Activated CD8-positive, alpha-beta memory T cell treated with anti-CD3 and anti-CD28 coated beads, Interleukin-2, amount 10 ng/mL, durations not matched to agents 7 days and 5 days (primary cell): ENCODE measurements at places on chromosomes 1 and 21. TPM values are rescaled to one million over a fixed set of nuclear protein-coding genes. Genes with fewer than 3 reads are reported as not detected.

- DNase-seq, result no peak
These were observed 779 bp downstream of the BEND5 start for GRCh38 chr1:48775831-48776392.

DNA sequence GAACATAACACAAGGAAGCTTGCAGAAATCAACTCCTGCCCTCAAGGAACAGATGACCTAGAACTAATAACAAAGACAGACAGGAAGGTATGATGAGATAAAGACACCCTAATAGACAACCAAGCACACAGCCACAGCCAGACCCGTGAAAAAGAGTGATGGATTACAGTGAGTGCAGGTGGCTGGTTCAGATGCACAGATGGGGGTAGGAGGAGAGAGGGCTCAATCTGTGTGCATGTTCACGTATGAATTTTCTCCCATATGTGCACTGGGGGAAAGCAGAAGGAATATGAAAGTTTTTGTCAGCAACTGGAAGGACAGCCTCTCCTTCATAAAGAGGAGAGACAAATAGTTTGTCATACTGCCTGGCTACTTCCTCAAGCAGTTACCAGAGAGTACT lies 367.1 kb downstream of the PBX1 start:
- no peak for DNase-seq

GRCh38 chr1:176552217-176552991 lies 89.4 kb downstream of the PAPPA2 start:
- no peak for DNase-seq

DNA sequence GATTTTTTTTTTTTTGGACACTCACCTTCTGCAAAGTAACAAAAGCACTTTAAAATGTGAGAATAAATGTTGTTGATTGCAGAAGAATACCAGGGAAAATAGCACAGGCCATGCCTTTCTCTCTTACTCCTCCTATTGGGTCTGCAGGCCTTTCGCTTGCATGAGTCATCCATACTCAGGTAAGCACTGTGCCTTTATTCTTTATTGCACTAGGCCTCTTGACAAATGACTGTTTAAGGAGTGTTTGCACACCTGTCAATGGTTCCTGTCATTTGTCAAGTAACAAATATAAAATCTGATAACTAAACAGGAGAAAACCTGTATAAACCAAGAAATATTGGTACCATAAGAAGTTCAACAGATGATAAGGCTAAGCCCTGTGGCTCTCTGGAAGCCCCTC lies 106.5 kb downstream of the RGS7 start:
- no peak for DNase-seq

DNA sequence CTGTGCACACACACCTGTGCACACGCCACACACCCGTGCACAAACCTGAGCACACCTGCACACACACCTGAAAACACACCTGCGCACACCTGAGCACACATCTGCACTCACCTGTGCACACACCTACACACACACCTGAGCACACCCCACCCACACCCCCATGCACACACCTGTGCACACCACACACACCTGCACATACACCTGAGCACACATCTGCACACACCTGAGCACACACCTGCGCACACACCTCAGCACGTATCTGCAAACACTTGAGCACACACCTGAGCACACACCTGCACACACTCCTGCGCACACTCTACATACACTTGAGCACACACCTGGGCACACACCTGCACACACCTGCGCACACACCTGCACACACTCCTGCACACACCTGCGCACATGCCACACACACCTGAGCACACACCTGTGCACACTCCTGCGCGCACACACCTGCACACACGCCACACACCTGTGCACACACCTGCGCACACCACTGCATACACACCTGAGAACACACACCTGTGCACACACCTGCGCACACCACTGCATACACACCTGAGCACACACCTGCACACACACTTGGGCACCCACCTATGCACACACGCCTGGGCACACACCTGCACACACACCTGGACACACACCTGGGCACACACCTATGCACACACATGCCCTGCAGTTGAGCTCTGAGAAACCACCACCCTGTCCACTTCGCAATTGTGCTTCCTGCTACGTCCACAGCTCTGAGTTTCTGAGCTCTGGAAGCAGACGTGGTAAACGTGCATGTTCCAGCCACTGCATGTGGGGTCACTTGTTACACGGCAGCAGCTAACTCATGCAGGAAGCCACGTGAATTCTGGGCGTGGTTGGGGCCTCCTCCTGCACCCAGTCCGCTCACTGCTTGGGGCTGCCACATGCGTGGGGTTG lies 8.0 kb upstream of the C1orf159 start:
- DNase-seq, result no peak

GRCh38 chr1:86775395-86775794 lies 71.0 kb downstream of the SH3GLB1 start:
- no peak for DNase-seq

- no peak for DNase-seq
These were observed 27.7 kb downstream of the PADI3 start for GRCh38 chr1:17276568-17276967.

- no peak for DNase-seq
These were observed 16.2 kb downstream of the LRRC8D start for GRCh38 chr1:89837036-89837481.

- DNase-seq, result no peak
These were observed 82.8 kb downstream of the DISP1 start for GRCh38 chr1:222897527-222898190.

- DNase-seq, result no peak
These were observed 149.5 kb downstream of the NOS1AP start for GRCh38 chr1:162218975-162219374.

DNA sequence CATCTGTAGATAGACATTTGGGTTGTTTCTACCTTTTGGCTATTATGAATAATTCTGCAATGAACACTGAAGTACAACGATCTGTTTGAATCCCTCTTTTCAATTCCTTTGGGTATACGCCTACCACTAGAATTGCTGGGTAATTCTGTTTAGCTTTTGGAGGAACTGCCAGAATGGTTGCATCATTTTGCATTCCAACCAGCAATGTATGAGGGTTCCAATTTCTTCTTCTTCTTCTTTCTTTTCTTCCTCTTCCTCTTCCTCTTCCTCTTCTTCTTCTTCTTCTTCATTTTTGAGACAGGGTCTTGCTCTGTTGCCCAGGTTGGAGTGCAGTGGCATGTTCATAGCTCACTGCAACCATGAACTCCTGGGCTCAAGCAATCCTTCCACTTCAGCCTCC lies 13.8 kb upstream of the THEM5 start:
- no peak for DNase-seq

DNA sequence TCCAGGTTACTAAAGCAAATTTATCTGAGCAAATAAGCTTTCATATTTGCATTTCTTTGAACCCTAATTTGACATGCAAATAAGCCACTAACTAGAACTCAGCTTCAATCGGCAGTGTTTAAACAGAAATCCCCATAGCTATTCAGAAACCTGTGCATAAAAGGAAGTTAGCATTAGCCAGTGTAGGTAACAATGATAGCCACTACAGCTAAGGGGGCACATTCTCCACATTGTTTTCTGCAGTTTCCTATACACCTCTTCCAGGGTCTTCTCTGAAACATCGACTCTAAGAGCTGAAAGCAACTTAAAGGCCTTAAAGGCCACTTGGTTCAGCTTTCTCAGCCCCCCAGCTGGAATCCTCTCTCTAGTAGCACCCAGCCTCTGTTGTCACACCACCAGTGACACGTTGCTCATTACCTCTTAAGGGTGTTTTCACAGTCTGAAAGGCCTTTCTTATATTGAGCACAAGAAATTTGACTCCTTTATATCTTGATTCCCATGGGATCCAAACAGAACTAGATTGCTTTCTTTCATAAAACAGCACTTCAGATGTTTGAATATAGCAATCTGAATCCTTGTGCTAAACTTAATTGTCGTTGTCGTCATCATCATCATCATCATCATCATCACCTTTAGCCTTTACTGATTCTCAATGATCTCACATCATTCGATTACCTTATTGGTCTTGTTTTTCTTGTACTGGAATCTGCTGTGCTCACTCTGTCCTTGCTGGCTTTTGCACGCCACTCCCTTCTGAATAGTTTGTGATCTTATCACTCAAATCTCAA lies 93.9 kb upstream of the DAB1 start:
- no peak for DNase-seq

- DNase-seq, result no peak
These were observed 147.0 kb upstream of the ERG start for GRCh38 chr21:38645282-38645681.

GRCh38 chr1:16605532-16606505 lies 7.5 kb downstream of the NBPF1 start:
- no peak for DNase-seq

GRCh38 chr1:34606504-34606903 lies 148.3 kb upstream of the GJB5 start:
- no peak for DNase-seq

Gene MANEAL
- 4.5 TPM for total RNA-seq

Gene RNF186
- not detected for total RNA-seq

Gene CTNNBIP1
- 15.8 TPM for total RNA-seq

Gene SLC9C2
- not detected for total RNA-seq

Gene ERI3
- 27.2 TPM for total RNA-seq

Gene ERG
- total RNA-seq, result not detected

Gene GART
- 135 TPM for total RNA-seq

Gene S100A5
- total RNA-seq, result 3.0 TPM
